Heart right ventricle (tissue), 16 donors: ENCODE measurements at places on chromosomes 1 and 21.

DNA sequence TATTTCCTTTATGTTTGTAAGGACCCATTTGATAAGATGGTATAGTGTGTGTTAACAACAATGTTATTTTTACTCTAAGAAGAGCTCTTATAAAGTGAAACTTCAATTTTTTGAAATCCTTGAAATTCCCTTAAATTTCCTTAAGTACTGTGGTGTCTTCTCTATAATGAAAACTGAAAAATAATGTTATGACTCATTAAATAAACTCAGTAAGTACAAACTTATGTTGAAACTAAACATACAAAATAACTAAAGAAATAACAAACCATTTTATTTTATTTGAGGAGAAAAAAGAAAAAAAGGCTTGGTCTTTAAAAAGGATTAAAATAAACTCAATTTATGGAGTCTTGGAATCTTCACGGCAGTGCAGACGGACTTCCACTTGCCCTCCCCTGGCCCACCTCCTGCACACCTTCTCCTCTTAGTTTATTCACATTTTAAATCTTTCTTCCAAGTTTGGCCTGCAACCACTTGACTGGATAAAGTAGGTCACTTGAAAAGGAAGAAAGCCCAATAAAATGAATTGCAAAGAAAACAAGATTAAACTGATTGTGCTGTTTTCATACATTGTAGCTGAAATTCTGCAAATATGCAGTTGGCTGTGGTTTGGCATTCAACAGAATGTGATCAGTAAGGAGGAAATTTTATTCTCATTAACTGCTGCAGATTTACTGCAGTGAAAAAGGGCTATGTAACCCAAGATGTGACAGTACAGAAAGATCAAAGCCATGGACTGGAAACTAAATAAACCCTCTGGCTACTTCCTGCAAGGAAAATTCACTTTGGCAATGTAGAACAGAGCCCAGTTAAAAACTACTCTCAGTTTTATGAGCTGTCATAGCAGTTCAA, 48.5 kb upstream of the SCYL3 start:
- H3K4me3 ChIP-seq, result no peak overlapping the region
- no peaks in the 10 kb centered on the region for H3K36me3 ChIP-seq
- no peaks in the 10 kb centered on the region for H3K4me1 ChIP-seq
- no peak for DNase-seq

GRCh38 chr1:17475752-17476151, 36.3 kb upstream of the RCC2 start:
- H3K27ac ChIP-seq, result no peak overlapping the region
- H3K4me1 ChIP-seq, result no peaks in the 10 kb centered on the region
- H3K36me3 ChIP-seq, result no peaks in the 10 kb centered on the region
- peak; percentile 9 for DNase-seq

DNA sequence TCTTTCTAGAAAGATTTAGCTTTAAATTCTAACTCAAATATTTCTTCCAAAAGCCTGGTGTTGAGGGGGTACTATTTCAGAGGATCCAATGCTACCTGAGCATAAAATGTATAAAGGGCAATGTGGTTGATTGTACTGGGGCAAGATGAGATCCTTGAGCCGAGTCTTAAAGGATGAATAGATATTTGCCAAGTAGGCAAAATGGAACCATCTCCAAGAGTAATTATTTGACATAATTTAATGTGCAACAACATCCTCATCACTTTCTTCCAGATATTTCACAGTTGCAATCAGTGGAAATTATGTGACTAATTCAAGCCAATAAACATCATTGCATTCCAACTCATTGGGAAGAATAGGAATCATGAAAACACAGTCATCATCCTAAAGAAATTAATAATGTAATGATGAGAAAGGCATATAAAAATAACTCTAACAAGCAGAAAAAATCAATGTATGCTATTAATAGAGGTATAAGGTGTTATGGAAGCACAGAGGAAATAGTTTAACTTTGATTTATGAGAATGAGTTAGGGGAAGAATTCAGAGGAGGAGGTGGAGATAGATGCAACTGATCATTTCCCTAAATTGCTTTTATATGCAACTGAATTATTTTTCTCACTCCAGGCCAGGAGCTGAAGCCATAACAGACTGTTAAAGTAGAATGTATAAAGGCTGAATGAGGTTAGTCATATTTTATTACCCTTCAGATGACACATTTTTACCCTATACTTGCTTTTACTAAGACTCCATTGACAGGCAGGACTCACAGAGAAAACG, 30.0 kb upstream of the RGS4 start:
- no peaks in the 10 kb centered on the region for H3K4me1 ChIP-seq
- H3K27ac ChIP-seq, result no peak overlapping the region
- no peaks in the 10 kb centered on the region for H3K27me3 ChIP-seq
- no peak overlapping the region for H3K4me3 ChIP-seq

GRCh38 chr1:164660412-164660772, 101.4 kb downstream of the PBX1 start:
- H3K36me3 ChIP-seq, result no peaks in the 10 kb centered on the region
- H3K27ac ChIP-seq, result no peak overlapping the region
- DNase-seq, result no peak
- no peaks in the 10 kb centered on the region for H3K27me3 ChIP-seq
- H3K4me3 ChIP-seq, result no peak overlapping the region

DNA sequence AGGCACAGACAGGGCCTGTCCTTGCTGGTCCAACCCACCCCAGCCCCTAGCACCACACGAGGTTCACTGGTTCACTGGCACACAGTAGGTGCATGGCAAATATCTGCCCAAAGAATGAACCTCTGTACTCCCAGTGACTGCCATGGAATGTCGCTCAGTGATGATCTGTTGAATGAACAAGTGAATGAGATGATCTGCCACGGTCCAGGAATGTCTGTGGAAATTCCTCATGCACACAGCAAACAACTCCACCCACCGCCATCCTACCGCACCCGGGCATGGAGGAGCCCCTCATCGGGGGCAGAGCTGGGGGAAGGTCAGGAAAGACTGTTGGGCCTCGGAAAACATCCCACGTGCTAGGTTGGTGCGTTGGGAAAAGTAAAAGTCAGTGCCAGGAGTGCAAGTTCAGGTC, 1.7 kb downstream of the HSPG2 start:
- H3K36me3 ChIP-seq, result peaks cover 4% of the 10 kb centered on the region
- no peak for DNase-seq
- H3K27ac ChIP-seq, result peak overlapping the region; percentile 90
- H3K4me3 ChIP-seq, result peak overlapping the region; percentile 74
